Inflammatory macrophage treated with lipopolysaccharide for 1 hour (primary cell): ENCODE measurements at places on chromosomes 7 and 10.

DNA sequence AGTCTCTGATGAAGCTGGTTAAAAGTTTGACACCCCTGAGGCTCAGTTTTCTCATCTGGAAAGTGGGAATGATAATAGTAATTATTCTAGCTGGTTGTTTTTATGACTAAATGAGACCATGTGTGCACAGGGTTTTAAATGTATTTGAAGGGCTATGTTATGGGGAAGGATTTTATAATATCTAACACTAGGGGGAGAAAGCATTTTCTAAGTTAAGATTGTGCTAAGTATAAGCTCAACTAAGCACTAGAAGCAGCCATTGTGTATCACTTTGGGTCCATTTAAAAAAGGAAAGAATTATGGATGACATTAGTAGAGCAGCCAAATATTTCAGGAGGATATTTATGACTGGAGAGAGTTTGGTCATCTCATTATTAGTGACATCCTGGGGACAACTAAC is 49.5 kb upstream of the CREB5 start:
- DNase-seq = no peak

- DNase-seq = peak; percentile 62
Observed at GRCh38 chr7:149085866-149086265, 4.7 kb downstream of the ZNF786 start.

DNA sequence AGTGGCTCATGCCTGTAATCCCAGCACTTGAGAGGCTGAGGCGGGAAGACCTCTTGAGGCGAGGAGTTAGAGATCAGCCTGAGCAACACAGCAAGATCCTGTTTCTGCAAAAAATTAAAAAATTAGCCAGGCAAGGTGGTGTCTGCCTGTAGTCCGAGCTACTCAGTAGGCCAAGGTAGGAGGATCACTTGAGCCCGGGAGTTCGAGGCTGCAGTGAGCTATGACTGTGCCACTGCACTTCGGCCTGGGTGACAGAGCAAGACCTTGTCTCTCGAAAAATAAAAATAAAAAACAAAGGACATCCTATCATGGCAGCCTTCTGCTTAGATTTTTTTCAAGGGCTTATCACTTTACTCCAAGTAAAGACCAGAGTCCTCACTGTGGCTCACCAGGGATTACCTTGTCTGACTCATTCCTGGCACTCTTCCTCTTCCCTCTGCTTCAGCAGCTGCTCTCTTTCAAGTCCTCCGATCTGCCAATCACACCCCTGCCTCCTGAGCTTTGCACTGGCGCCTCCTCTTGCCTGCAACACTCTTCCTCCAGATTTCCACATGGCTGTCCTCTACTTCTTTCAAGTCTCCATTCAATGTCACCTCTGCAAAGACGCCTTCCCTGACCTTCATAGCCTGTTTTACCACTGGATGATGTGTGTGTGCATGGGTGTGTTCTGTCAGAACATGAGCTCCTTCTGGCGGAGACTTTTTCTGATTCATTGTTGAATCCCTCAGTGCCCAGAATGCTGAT is 7.7 kb downstream of the PRTFDC1 start:
- DNase-seq = no peak

DNA sequence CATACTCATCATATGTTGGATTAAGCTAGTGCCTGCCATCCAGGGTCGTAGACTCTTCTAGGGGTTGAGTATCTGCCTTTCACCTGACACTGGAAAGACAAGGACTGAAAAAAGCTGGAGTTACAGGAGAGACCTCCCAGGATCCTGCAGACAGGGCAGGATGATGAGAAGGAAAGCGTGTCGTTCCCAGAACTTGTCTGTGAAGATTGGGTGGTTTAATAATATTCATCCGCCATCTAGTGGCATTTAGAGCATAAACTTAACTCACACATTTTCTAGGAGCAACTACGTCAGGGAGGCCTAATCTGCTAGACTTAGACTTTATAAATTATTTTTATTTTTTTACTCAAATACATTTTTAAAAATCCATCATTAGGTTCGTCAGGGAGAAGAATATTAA is 59.6 kb downstream of the ADRB1 start:
- peak; percentile 38 for DNase-seq

DNA sequence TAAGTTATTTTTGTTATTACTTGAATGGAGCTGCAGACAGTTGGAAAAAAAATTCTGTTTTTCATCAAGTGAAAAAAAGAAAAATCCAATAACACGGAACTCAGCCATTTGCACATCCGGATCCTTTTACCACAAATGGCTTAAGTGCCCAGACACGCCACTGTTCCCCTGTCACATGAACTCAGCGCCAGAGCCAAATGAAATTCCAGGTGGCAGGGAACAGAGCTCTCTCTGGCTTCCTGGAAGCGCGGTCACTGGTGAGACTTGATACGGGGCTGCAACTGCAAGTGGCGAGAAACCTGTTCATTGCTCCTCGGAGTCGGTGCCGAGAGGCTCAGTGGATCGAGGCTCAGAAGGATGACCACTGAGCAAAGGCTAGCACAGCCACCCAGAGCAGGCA is 60.8 kb upstream of the NPTX2 start:
- no peak for DNase-seq

GRCh38 chr7:11758627-11759111 is 73.3 kb downstream of the THSD7A start:
- DNase-seq = no peak

DNA sequence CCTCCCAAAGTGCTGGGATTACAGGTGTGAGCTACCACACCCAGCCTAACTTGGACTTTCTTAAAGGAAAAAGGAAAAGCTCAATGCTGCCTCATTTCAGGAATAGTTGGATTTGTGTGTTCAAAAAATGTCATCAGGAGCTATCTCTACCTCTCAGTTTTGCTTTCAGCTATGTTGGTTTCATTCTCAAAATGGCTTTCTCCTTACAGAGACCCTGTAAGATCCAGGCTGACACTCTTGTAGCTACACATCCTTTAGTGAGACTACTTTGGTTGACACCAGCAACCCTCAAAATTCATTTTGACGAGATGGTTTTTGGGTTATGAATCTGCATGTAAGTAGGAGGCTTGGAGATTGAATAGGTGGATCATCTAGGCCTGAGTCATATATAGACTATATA is 269.7 kb upstream of the SORCS1 start:
- DNase-seq = no peak
